ENCODE measurements at places on chromosomes 7 and 10.

DNA sequence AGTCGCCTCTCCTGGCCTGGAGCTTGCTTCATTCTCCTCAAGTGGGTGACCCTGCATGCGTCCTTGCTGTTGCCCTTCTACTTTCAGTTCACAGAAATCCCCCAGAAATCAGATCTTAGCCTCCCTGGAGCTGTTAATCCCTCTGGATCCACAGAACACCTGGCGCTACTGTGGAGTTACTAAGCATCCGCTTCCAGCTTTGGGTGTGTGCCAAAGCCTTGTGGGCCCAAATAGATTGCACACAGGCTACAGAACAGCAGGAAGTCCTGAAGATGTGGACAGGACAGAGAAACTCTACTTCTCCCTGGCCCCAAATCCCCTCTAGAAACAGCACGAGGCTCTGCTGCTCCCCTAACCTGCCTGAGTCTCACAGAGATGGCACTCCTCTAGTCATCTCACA is 36.6 kb upstream of the PDLIM1 start:
- peak; percentile 22 for DNase-seq

- DNase-seq = peak; percentile 22
These were observed 535 bp downstream of the ASAH2B start for GRCh38 chr10:50740293-50740648.

GRCh38 chr10:102604439-102604841 is 39.8 kb upstream of the TRIM8 start:
- no peak for DNase-seq

DNA sequence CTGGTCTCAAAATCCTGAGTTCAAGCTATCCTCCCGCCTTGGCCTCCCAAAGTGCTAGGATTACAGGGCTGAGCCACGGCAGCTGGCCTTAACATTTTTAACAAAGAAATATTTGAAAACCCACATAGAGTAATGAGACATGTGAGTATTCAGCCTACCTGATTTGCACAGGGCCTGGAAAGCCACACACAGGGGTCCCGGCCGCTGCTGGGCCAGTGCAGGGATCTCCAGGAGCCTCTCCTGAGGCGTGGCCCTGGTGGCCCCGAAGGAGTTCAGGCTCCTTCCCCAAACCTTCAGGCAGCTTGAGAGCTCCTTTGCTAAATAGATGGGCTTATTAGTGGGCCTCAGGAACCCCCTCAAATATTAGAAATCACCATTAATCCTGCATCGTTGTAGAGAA is 18.7 kb downstream of the CNPY1 start:
- DNase-seq = no peak

GRCh38 chr7:36742911-36743775 is 18.8 kb upstream of the AOAH start:
- DNase-seq = peak; percentile 98

GRCh38 chr7:51263631-51264484 is 52.8 kb downstream of the COBL start:
- DNase-seq = no peak
